Activated B cell treated with CpG ODN at 0.5 μM for 24 hours (primary cell): ENCODE measurements at places on chromosomes 1 and 21. TPM values are rescaled to one million over a fixed set of nuclear protein-coding genes. Genes with fewer than 3 reads are reported as not detected.

CD48 gene
- total RNA-seq, result 200 and 202 TPM in 2 replicates

DYNLT5 gene
- total RNA-seq, result not detected in 2 replicates

RAB13 gene
- 48.2 and 49.1 TPM in 2 replicates for total RNA-seq

PLPPR4 gene
- not detected in 2 replicates for total RNA-seq

GNPAT gene
- 45.7 and 47.4 TPM in 2 replicates for total RNA-seq

TNN gene
- not detected in 2 replicates for total RNA-seq

TNFRSF14 gene
- 140 and 148 TPM in 2 replicates for total RNA-seq

C21orf91 gene
- total RNA-seq, result 34.2 and 35.9 TPM in 2 replicates

USP21 gene
- total RNA-seq, result 31.9 and 38.1 TPM in 2 replicates

MROH7 gene
- not detected in 2 replicates for total RNA-seq

AK2 gene
- 156 and 162 TPM in 2 replicates for total RNA-seq

KISS1 gene
- not detected in 2 replicates for total RNA-seq

AMY2A gene
- total RNA-seq, result not detected in 2 replicates

ZNF593OS gene
- not detected in 2 replicates for total RNA-seq

ENAH gene
- 1.2 and 1.4 TPM in 2 replicates for total RNA-seq

NBPF11 gene
- total RNA-seq, result 25.5 and 28.7 TPM in 2 replicates

CTSE gene
- total RNA-seq, result not detected in 2 replicates

SERTAD4 gene
- total RNA-seq, result not detected in 2 replicates

TEKT2 gene
- total RNA-seq, result not detected in 2 replicates

EBNA1BP2 gene
- total RNA-seq, result 59.9 and 61.8 TPM in 2 replicates

SPRR2A gene
- not detected in 2 replicates for total RNA-seq

ADORA1 gene
- total RNA-seq, result not detected in 2 replicates

LRRC7 gene
- total RNA-seq, result not detected in 2 replicates

C1orf56 gene
- total RNA-seq, result 2.4 and 2.5 TPM in 2 replicates

CR2 gene
- 30.7 and 34.1 TPM in 2 replicates for total RNA-seq

TMIGD3 gene
- not detected in 2 replicates for total RNA-seq
